Activated CD4-positive, CD25-positive, alpha-beta regulatory T cell (primary cell): ENCODE measurements at places on chromosomes 3 and 15.

GRCh38 chr3:4582624-4583023, 89.5 kb downstream of the ITPR1 start:
- no peak for DNase-seq

DNA sequence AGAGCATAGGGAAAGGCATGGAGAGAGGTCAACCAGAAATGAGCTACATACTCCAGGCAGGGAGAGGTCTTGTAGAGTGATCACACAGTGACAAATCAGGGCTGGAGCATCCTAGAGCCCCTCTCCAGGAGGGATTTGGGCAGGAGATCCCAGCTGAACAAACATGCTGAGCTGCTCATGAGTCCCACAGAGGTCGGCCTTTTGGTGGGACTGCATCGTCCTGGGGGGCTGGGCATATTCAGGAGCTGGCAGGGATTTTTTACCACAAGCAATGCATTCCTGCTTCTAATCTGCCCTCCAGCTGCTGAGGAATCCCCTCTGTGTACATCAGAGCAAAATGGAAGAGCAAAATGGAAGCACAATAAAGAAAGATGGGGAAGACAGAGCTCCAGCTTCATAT, 94.9 kb downstream of the NTRK3 start:
- no peak for DNase-seq

DNA sequence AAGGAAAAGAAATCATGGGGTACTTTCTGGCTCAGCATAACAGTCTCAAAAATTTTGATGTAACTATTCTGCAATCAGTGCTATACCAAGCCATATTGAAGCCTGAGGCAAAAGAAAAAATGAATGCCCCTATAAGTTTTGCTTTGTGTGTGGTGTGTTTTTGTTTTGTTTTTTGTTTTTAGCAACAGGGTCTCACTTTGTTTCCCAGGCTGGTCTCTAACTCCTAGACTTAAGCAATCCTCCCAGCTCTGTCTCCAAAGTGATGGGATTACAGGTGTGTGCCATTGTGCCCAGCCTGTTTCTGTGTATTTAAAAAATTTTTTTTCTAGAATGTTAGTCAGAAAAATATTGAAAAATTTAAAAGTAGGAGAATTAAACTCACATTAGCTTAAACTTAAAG, 93.2 kb downstream of the ZNF280D start:
- DNase-seq = no peak

DNA sequence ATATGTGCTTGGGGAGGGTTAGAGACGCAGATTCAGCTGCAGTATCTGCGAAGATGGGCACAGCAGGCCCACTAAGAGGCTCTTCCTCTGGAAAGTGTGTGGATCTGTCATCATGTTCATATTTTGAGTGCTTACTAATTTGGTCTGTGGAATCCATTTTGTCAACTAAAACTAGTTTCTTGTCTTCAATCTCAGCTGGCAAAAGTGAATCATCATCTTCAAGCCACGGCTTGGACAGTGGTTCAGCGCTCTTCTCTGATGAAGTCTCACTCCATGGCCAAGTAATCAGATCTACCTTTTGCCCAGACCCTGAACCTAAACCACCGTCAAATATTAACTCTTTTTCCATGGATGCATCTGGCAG, 76.2 kb downstream of the IMPG2 start:
- no peak for DNase-seq

- no peak for DNase-seq
These were observed 158.0 kb downstream of the CLSTN2 start for GRCh38 chr3:140092848-140093536.

- no peak for DNase-seq
These were observed 24.5 kb upstream of the BCL6 start for GRCh38 chr3:187769771-187770170.

GRCh38 chr15:68502398-68502901, 70.5 kb upstream of the ITGA11 start:
- no peak for DNase-seq

- DNase-seq = no peak
These were observed 360.4 kb upstream of the CDIN1 start for GRCh38 chr15:36218991-36219390.

- no peak for DNase-seq
These were observed 39.0 kb downstream of the CHDH start for GRCh38 chr3:53807117-53807810.

DNA sequence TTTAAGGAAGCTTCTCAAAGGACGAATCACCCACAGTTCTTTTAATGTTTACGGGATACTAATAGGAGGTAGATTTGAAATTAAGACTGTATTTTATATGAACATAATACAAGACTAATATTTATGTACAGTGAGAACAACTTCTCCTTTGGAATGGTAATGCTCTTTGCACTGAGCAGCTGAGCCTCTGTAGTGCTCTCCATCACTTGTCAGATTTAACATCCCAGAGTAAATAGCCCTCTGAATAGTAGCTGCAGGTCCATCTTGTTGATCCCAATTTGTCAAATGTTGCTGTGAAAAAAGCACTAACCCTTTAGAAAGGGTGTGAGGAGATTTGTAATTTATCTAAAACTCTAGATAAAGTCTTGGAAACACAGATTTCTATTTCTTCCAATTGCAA, 351.4 kb upstream of the KCNMB2 start:
- DNase-seq = no peak

DNA sequence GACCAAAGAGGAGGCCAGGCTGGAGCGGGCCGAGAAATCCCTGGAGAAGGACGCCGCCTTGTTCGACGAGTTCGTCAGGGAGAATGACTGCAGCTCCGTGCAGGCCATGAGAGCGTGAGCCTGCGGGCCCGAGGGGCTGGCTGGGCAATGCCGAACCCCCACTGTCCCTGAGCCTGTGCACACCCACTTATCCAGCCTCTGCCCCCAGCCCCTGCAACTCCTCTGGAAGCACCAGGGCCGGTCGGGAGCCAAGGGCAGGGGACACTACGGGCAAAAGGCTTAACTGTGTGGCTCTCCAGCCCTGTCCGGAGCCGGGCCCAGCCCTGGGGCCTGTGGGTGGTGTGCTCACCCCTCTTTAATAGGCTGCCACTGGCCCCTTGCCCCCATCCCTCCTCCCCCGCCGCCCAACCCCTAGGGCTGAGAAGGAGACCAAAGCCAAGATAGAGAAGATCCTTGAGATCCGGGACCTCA, 24.0 kb downstream of the CFAP100 start:
- DNase-seq = no peak

DNA sequence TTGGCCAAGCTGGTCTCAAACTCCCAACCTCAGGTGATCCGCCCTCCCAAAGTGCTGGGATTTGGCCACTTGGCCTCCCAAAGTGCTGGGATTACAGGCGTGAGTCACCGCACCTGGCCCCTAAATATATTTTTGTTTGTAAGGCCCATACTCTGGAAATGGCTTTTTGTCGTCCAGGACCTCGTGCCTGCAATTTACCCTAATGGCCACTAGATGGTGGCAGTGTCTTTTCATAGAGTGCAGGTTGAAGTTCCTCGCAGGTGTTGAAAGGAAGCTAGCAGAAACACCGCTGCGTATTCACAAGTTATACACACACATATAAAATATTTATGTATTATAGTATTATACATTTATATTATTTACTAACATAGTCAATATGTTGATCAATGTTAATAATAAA, 97.2 kb downstream of the LRTM1 start:
- DNase-seq = no peak

- DNase-seq = no peak
These were observed 31.5 kb downstream of the MGLL start for GRCh38 chr3:127790882-127791183.

DNA sequence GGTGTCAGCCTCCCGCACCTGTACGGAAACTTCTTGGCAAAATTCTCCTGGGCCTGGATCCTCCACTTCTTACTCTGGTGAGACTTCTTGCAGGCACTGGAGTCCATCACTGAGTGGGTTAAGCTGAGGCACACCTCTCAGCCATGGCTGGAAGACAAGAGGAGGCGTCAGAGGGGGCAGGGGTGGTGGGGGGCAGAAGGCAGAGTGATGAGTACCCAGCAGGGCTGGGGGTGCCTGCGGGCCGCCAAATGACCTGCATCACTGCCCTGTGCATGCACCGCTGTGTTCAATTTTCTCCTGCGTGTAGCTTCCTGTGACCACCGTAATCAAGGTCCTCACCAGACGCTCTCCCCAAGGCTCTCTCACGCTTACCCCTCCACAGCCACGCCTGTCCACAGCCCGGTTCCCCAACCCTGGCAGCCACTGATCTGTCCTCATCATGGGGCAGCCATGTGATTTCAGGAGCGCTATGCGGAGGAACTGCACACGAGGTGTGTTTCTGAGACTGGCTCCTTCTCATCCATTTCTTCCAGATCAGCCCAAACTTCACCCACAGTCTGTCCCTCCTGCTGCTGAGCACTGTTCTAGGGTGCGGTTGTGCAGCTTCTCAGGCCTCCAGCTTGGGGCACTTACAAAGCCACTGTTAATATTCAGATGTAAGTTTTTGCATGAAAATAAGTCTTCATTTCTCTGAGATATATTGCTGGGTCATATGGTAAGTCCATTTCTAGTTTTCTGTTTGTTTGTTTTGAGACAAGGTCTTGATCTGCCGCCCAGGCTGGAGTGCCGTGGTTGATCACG, 5.2 kb downstream of the C3orf22 start:
- DNase-seq = no peak

DNA sequence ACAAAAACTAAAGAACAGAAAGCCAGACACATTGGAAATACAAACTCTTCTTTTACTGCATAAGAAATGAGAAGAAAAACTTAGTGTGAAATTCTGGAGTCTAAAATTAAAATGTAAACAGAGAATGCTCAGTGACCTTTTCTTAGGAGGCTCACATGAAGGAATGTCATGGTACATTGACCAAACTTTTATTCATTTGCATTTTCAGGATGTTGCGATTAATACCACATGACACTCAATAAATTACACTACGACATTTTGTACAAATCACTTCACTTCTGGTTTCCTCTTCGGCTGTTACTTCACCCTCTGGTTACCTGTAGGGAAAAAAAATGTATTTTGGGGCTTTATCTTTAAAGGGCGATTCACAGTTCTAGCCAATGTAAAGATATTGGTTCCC, 56.4 kb upstream of the ACTC1 start:
- DNase-seq = no peak

GRCh38 chr15:38070778-38071177, 136.3 kb downstream of the TMCO5A start:
- DNase-seq = no peak
